Forelimb muscle (tissue), 1 donor: ENCODE measurements at places on chromosomes 3 and 15.
A peak's percentile ranks its signal among the peaks of the same experiment; 100 is the strongest.

GRCh38 chr3:168951368-168951767 lies 712.1 kb downstream of the MECOM start:
- DNase-seq = no peak

- DNase-seq = no peak
Measured at GRCh38 chr3:72255791-72256559, 471.0 kb upstream of the PROK2 start.

- DNase-seq = no peak
Measured at GRCh38 chr15:88012233-88012632, 244.3 kb downstream of the NTRK3 start.

GRCh38 chr3:71063773-71064290 lies 519.7 kb downstream of the FOXP1 start:
- no peak for DNase-seq

DNA sequence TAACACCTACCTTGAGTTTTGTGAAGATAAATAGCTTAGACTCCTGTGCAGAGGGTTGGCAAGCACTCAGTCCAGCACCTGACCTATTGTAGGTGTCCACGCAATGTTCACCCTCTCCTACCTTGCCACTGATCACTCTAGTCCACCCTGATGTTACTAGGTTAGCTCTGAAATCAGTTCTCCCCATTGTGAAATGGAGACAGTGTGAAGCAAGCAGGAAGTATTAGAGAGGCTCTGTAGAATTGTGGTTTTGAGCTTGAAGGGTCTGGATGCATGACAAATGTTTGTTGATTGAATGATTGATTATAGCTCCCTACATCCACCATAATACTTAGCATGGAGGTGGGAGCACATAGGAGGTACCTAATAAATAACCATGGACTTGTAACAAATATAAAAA lies 199.7 kb downstream of the RPLP1 start:
- no peak for DNase-seq

GRCh38 chr15:76335307-76336253 lies 993 bp upstream of the ISL2 start:
- DNase-seq = no peak

DNA sequence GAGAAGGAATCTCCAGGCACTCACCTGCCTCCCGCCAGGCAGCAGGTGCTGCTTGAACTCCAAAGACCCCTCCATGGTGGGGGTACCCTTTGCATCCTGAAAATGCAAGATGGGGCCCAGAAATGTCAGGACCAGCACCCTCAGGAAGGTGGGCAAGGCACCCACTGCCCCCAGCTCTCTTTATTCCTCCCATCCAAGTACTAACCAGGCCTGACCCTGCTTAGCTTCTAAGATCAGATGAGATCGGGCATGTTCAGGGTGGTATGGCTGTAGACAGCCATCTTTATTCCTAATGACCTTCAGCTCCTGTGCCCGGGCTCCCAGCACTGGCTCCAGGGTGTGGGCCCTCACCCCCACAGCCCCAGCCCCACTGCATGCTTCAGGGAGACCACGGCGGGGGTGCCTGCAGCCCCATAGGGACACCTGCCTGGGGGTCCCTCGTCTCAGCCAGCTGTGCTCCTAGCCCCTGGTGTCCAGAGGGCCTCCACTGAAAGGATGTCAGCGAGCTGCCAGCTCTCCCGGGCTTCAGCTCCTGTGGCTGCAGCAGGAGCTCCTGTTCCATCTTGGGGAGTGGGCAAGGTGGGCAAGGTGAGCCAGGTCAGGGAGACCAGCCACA lies 13.2 kb downstream of the PLA2G4B start:
- no peak for DNase-seq

- no peak for DNase-seq
Measured at GRCh38 chr15:90901175-90902039, 1.7 kb upstream of the MAN2A2 start.

- no peak for DNase-seq
Measured at GRCh38 chr3:46206282-46207015, 1.7 kb downstream of the CCR1 start.

- no peak for DNase-seq
Measured at GRCh38 chr15:90866161-90866715, 2.1 kb upstream of the FURIN start.

DNA sequence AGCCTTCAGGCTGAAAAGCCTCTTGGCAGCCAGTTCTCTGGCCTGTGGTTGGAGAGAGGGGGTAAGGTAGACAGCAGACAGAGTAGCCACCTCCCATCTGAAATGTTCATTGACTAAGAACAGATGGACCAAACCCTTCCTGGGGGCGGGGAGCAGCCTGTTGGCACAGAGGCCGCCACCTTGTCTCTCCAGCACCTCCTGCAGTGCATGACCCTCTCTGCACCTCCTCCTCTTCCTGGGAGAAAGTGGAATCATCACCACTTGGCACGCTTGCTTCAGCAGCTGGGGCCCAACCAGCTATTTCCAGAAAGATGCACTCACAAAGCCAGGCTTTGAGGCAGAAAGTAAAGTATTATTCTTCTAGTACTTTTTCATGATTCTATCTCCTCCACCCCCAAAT lies 313.4 kb upstream of the CHRM5 start:
- peak; percentile 4 for DNase-seq

DNA sequence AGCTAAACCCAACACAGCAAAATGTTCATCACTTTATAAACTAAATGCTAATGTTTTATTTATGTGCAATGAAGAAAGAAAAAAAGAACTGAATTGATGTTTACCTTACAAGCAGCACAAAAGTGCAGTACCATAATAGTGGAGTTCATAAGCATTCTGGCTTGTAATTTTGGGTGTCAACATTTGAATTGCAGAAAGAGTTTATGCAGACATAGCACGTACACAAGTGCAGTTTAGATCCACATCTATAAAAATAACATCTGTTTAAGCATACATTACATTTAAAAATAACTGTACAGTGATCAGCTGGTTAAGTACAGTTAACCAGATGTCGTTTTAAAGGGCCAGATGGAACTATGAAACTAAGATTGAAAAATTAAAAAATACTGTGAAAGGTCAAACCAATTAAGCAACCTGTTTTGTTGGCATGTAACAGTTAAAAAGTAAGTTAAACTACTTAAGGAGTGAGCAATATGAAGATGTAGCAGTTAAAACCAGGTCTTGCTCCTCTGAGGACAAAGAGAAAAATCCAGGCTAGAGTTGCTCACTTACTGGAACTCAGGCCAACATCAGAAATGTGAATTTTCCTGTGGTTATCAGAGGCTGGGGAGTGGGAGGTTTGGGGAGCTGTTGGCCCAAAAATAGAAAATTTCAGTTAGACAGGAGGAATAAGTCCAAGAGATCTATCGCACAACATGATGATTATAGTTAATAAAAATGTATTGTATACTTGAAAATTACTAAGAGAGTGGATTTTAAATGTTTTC lies 204.9 kb upstream of the MDFIC2 start:
- no peak for DNase-seq

DNA sequence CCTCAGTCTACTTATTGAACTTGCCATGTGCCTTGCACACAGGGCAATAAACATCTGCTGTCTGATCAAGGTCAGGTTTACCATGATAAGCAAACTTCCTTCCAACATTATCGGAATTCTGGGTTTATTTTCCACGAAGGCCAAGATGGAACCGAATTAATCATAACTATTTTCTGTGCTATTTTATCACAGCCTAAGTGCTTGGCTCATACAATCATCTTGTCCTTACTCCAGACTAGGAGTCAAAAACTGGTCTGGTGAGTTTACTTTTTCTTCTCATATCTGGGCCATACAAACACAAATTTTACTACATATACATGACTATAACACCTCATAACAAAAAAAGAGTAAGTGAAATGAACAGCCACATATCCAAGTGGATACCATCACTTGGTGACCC lies 2.3 kb downstream of the FBN1 start:
- DNase-seq = no peak

DNA sequence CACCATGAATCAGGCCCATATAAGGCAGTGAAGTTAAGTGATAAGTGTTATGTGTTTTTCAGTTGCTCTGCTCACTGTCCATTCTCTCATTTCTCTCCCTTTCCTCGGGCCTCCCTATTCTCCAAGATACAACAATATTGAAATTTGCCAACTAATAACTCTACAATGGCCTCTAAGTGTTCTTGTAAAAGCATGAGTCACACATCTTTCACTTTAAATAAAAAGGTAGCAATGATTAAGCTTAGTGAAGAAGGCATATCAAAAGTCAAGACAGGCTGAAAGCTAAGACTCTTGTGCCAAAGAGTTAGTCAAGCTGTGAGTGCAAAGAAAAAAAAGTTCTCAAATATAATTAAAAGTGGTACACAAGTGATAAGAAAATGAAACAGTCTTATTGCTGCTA lies 675.4 kb downstream of the OTOL1 start:
- no peak for DNase-seq

DNA sequence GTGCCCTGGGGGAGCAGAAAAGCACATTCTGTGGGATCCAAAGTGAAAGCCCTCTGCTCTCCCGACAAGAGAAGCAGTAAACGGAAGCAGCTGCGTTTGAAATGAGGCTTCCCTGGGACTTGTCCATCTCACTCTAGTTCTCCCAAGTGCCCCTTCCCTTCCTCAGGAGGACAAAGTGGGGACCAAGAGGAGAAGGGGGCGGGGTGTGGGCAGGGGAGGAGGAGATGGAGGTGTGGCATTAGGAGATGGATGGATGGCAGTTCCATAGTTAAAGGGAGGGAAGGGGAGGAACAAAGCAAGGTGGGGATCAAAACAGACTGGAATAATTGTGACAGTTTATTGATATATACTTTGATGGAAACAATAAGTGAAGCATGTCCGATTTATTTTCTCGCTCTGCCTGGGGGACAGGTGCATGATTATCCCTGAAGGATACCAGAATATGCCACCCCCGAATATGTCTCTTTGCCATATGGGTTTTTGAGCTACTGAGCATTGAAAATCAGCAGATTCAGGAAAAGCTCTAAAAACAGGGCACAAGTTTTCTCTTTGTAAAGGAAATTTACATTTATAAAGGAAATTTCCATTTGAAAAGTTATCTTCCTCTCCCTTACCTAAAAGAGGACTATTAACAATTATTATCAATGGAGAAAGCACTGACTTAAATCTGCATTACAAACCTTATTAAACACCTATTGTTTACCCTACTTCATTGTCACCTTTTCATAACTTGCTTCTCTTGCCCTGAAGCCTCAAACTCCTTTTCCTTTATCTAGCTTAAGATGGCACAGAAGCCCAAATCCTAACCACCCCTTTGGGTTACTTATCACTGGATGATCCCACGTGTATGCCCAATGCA lies 58.9 kb upstream of the DAZL start:
- no peak for DNase-seq

GRCh38 chr3:138186803-138187295 lies 252 bp upstream of the ARMC8 start:
- no peak for DNase-seq

DNA sequence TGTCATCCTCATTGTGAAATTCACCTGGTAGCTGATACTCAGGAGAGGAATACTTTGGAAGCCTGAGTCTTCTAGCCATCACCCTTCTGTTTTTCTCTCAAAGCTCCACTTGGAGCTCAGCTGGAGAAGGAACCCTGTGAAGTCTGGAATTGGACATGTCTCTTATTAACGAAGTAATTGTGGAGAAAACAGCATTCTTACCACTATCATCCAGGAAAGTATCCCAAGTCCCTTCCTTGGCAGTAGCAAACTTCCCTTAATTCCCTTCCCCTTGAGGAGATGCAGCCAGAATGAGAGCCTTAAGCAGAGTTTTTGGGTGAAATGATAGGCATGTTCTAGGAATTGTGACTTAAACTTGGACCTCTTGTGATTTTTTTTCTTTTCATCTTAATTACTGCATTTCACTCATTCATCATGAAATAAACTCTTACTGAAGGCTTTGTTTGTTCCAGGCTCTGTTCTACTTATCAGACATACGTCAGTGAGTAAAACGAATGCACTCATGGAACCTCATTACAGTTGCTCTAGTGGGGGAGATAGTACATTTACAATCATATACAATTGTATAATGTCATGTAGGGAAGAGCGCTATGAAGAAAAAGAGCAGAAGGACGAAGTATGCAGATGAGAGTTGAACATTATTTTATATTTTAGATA lies 30.5 kb upstream of the TCF12 start:
- no peak for DNase-seq

DNA sequence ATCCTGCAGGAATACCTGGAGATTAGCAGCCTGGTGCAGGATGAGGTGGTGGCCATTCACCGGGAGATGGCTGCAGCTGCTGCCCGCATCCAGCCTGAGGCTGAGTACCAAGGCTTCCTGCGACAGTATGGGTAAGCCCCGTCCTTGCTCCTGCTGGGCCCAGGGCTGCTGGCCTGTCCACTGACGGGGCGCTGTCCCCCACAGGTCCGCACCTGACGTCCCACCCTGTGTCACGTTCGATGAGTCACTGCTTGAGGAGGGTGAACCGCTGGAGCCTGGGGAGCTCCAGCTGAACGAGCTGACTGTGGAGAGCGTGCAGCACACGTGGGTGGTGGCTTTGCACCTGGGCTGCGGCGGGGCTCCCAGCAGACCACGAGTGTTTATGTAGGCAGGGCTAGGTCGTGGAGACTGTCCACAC lies 5.0 kb downstream of the FES start:
- DNase-seq = no peak

DNA sequence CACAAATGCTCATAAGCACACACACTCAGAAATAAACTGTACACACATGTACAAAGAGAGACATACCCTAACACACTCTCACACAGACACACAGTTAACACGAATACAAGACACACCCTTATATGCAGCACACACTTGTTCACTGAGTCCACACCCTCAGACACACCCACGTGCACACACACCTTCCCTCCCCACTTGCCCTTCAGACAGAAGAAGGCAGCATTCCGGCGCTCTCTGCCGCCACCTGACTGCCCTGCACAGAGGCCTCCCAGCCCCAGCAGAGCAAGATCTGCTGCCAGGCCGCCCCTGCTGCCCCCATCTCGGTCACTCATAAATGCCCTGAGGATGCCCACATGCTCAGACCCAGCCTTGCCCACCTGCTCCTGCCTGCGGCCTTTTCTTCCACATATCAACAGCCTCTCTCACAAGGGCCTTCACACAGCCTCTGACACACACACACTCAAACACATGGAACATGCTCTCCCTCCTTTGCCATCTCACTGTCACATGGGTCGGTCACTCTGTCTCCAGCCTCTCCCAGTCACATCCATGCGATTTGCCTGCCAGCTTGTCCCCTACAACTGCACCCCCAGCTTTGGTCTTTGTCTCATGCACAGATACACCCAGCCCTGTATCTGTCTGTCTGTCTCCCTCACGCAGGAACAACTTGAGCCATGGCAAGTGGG lies 71.1 kb downstream of the EPHB3 start:
- no peak for DNase-seq

DNA sequence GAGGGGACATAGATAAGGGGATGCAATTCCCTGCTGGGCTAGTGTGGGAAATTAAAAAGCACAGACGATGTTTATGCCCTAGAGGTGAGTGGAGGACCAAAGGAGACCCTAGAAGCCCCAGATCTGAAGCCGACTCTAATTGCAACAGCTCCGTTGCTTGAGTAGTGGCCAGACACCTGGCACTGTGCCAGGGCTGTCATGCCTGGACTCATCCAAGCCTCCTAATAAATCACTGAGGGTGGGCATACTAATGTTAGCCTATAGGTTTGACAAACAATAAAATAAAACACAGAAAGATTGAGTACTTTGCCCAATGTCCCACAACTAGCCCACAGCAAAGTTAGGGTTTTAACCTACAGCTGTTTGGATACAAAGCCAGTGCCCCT lies 25.4 kb upstream of the MRPS22 start:
- DNase-seq = no peak
